ENCODE measurements at places on chromosomes 11 and 22.

GRCh38 chr22:26321469-26321913, 107.6 kb upstream of the ASPHD2 start:
- no peak for DNase-seq

DNA sequence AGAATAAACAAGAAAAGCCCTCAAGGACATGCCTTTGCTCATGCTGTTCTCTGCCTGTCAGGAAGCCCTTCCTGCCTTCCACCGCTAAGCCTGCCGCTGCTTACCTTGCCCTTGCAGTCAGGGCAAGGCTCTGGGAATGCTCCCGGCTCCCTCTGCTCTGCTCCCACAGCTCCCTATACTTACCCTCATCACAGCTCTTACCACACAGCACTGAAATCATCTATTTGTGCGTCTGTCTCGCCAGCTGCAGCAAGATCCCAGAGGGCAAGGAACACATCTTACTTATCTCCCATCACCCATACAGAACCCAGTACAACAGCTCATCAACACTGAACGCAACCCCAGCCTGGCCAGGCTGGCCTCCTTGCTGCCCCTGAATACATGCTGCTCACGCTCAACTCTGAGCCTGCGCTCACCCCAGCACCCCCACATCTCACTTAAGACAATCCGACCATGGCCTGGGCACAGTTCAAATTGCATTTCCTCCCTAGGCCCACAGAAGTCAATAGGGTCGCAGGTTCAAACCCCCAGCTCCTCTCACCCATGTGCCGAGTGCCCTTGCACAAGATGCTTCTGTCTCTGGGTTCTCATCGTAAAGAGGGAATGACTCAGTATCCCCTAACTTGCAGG, 161.8 kb downstream of the IGLL1 start:
- DNase-seq, result no peak

- no peak for DNase-seq
Observed at GRCh38 chr22:23889620-23890019, 4.6 kb upstream of the MIF start.

GRCh38 chr11:100066399-100066798, 620.7 kb upstream of the ARHGAP42 start:
- DNase-seq, result no peak

GRCh38 chr11:44606472-44606871, 41.0 kb downstream of the CD82 start:
- DNase-seq, result no peak

GRCh38 chr22:32994041-32994830, 63.9 kb downstream of the SYN3 start:
- DNase-seq, result no peak

DNA sequence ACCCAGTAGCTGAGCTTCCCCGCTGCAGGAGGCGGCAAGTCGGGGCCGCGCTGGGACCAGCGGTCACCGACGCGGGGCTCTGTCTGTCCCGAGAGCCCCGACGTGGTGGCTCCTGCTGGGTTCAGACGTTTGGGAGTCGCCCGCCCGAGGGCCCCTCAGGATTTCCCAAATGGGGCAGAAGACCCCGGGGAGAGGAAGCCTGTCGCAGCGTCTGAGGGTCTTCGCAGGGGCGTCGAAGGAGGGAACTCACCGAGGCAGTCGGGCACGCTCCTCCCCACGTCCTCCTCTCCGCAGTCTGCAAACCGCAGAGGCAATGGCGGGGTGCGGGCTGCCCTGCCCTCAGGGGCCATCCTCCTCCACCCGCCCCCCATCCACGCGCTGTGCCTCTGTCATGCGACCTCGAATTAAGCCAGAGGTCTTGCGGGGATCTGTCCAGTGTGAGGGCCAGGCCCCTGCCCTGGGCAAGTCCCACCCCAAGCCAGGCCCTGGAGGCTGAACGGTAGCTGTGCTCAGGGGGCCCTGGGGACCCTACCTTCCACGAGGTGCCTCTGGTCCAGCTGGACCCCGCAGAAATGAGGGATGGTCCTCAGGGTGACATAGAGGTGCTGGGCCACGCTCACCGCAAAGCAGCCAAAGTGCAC, 12.5 kb downstream of the IL17REL start:
- no peak for DNase-seq

DNA sequence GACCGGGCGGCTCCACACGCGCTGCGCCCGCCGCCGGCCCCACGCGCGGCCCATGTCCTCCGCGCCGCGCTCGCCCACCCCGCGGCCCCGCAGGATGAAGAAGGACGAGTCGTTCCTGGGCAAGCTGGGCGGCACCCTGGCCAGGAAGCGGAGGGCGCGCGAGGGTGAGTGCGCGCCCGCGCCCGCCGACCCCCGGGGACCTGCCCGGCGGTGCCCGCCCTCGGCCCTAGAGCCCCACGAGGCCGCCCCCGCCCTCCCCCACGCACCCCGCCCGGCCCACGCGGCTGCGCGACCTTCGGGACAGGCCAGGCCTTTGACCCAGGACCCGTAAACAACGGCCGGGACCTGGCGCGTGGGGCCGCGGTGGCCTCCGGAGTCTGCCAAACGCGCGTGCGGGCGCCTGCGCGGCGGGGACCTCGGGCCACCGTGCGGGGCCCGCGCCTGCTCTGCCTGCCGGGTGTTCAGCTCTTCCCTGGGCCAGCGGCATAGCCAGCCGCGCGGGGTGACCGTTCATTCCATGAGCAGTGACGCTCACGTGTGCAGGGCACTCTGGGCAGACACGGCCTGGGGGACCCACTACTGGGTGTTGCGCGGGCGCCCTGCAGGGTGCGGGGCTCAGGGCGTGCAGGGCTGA, at the start of gene PARVB:
TSS of gene PARVB (plus strand) at position 15 of the 634 bp plus-strand sequence. CDS start at position 53, 38 bp downstream.
- DNase-seq, result no peak

DNA sequence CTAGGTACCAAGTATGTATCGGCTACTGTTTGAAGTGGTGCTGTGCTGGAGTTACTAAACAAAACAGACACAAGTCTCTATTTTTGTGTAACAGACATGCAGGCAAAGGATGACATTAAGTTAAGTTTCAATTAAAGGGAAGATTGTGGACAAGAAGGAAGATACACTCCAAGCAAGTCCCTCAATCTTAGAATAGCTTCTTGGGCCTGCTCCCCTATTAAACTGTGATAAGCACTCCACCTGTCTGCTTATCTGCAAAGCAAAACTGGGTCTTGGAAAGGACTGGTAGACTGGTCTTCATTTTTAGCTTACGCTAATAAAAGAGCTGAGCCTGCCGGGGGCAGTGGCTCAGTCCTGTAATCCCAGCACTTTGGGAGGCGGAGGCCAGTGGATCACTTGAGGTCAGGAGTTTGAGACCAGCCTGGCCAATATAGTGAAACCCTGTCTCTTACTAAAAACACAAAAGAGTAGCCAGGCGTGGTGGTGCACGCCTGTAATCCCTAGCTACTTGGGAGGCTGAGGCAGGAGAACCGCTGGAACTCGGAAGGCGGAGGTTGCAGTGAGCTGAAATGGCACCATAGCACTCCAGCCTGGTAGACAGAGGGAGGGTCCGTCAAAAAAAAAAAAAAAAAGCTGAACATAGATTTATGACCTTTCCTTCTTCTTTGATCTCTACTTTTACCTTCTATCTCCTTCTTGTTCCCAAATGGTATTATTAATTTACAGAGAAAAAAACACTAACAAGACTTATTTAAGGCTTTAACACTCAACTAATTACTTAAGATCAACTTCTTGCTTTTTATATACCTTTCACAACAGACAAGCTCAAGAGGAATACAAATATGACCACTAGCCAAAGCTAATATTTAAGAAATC, 4.1 kb downstream of the DDX17 start:
- no peak for DNase-seq

GRCh38 chr11:33558097-33558496, 142.5 kb downstream of the C11orf91 start:
- DNase-seq, result no peak

DNA sequence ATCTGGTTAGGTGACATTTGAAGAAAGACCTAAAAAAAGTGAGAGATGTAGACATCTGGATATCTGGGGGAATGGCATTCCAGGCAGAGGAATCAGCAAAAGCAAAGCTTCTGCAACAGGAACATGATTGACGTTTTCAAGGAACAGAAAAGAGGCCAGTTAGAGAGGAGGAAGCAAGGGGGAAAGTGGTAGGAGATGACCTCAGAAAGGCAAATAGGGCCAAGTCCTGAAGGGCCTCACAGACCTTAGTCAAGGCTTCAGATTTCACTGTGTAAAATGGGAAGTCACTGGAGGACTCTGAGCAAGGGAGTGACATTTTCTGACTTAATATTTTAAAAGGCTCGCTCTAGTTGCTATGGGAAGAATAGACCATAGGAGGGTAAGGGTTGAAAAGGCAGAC, 9.7 kb downstream of the DEUP1 start:
- no peak for DNase-seq

DNA sequence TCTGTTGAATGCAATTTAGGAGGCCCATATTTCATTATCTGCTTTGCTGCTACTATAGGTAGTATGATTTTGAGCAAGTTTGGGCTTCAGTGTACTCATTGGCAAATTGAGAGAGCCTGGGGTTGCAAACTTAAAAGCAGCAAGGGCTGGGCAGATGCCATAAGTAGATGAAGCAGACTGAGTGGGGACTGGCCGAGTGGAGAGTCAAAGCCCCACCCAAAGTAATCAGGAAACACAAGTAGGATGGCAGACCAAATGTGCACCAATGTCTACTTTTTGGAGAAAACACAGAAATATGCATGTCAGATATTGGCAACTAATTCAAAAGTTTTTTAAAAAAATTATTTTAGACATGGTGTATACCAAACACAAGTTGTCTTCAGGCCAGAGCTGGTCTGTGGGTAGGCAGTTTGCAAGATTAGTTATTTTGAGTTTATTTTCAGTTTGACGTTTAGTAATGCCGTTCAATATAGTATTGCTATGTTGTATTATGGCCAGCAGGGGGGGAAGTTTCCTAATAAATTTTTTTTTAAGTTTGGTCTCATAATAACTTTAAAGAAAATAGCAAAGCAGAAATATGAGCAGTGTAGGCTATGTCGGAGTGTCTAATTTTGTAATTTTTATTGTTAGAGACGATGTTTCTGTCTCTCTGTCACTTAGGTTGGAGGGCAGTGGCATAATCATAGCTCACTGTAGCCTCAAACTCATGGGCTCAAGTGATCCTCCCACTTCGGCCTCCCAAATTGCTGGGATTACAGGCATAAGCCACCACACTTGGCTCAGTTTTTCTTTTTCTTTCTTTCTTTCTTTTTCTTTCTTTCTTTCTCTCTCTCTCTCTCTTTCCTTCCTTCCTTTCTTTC, 105.1 kb downstream of the HIPK3 start:
- peak; percentile 74 for DNase-seq

- no peak for DNase-seq
Observed at GRCh38 chr11:2943711-2944118, 14.5 kb upstream of the PHLDA2 start.

DNA sequence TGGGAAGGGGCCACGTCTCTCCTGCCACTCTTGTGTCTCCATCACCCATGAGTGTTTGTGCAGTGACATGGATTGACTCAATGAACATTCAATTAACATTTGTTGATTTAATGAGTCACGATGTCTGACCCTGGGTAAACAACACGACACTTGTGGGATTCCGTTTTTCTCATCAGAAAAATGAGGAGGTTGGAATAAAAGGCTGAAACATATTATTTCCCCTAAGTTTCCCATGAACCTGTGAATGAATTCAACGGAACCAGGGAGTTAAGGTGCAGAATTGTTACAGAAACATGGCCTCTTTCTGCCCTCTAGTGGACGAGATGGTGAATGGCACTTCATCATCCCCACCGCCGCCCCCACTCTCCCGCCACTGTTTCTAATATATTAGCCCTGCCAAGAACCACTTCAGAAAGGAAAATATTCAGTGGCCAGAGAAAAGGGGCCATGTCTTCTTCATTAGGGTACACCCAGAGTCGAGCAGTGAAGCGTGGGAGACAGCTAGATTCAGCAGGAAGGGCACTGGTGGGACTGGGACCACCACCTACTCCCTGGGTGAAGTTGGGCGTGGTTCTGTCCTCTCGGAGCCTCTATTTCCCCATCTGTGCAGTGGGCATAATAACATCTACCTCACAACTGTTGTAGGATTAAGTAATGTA, 46.3 kb upstream of the SYT13 start:
- DNase-seq, result peak; percentile 56

DNA sequence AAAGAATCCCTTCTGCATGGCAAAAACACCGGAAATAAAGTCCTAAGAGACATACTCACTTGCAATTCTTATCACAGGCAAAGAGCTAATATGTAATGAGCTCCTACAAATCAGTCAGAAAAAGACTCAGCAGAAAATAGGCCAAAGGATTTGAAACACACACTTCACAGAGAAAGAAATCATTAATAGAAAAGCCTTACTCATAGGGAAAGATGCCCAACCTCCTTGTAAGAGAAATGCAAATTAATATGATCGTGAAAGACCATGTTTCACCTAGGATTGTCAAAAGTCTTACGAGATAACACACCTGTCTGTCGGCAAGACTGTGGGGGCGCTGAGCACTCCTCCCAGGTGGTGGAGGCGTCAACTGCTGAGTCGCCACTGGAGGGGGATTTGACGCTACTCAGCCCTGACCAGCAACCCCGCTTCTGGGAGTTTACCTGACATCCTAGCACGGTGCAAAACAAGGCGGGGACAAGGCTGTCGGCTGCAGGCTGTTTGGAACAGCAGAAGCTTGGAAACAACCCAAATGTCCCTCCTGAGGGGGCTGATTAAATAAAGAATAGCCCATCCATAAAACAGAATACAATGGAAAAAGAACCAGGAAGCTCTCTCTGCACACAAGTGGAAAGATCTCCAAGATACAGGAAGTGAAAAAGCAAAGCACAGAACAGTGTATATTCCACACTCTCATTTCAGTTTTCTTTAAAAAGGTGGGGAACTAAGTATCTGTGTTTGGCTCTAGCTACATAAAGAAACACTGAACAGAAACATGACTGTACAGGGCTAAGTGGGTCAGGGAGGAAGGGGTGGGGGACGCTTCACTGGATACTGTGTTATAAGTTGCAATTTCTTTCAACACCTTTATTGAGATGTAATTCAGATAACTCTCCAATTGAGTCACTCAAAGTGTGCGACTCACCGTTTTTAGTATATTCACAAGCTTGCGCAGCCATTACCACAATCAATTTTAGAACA, 11.5 kb downstream of the CSNK1E start:
- peak; percentile 73 for DNase-seq

GRCh38 chr11:17354601-17354991, 3.0 kb downstream of the NCR3LG1 start:
- peak; percentile 86 for DNase-seq
